ENCODE measurements at places on chromosomes 1 and 21.

GRCh38 chr1:112435448-112435847, 39.4 kb downstream of the CTTNBP2NL start:
- no peak for DNase-seq

- no peak for DNase-seq
These were observed 316 bp downstream of the AP4B1 start for GRCh38 chr1:113904293-113904673.

DNA sequence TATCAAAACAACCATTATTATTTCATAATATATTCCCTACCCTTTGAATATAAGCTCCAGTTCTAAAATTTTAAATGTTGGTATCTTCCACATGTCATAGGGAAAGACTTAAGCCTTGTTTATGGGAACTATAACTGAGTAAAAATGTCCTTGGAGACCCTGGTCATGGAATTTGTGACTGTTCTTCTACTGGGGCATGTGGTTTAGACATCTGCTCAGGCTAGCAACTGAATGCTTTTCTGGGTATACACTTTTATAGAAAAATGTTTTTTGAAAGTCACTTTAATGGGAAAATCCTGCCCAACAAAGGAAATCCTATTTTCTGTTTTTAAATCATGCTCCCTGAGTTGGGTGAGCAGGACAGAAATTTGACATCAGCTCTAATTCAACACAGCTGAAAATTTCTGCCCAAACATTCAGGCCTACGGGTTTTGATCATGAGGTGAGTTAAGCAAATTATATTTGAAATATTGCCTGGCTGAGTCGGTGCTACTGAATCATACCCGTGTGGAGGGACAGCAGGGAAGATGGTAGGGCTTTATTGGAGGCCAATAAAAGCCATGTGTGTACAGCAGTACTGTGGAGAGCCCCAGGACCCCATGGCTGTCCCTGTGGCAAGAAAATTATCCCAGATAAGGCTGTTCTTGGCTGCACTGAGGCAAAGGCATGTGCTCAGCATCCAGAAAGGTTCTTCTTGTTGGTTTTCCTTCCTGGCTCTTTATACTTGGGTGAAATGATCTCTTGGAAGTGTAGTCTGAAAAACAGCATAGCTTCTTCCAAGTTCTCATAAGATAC, 391.8 kb downstream of the DISC1 start:
- no peak for DNase-seq

DNA sequence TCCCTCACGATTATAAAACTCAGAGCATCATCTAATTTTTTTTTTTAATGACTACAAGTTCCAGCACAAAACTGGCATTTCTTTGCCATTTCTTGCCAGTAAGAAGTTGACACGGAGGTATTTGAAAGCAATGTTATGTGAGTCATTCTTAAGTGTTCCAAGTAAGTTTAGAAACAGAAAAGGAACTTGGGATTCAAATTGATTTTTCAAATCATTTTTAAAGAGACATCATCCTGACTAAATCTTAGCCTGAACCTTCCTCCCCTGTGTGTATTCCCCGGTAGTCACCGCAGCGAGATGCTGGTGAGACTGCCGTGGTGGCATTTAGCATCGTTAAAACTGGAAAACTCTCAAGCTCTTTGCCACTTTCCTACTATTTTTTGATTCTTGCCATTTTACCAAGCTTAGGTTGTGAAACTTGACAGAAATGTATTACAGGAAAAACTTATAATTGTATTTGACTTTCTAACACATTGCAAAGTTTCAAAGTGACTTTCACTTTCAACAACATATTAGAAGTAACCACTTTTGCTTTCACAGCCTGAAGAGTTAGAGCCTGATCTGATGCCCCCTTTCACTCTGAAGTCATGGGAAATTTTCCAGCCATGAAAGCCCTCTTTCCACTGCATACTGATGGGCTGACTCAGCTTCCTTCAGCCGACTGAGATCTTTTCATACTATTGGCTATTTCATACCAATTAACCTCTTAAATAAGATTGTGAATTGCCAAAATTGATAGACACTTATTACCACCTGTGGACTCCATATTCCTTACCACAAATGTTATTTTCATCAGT, 61.4 kb downstream of the OLFML2B start:
- DNase-seq, result no peak

DNA sequence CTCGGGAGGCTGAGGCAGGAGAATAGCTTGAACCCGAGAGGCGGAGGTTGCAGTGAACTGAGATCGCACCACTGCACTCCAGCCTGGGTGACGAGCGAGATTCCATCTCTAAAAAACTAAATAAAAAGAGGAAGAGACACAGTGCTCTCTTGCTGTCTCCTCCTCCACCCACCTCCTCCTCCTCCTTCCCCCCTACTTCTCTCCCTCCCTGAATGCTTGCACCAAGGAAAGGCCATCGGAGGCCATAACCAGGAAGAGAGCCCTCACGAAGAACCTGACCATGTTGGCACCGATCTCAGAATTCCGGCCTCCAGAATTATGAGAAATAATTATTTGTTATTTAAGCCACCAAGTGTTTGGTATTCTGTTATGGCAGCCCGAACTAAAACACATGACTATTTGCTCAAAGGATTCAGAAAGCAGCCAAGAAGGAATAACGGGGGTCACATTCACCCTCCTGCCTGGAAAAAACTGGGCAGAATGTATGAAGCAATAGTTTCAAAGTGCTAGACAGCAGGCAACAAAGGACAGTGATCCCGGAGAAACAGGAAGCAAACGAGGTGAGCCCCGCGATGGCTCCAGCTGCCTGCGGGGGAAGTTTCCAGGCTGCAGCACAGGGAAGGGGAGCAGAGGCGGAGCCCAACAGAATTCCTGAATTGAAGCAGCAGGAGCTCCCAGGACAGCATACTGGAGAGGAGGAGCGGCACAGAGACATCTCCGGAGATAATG, 35.8 kb downstream of the LDLRAD1 start:
- no peak for DNase-seq

- no peak for DNase-seq
These were observed 676 bp upstream of the CTTNBP2NL start for GRCh38 chr1:112395256-112395820.

GRCh38 chr1:160776178-160776577, 19.8 kb upstream of the LY9 start:
- DNase-seq, result no peak

DNA sequence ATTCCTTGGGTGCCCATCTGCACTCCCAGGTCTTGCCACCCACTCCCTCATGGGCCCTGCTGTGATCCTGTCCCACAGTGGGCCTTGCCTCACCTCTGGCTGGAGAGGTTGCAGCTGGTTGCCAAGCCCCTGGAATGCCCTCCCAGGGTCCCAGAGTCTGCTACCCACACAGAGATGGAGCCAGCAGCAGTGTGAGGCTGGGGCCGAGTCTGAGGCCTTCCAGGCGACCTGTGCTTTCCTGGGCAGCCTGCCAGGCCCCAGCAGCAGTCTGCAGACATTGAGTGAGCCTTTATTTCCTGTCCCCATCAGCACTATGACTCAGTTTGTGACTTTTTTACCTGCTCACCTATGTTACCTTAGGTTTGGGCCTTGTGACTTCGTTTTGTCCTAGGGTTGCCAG, 25.0 kb upstream of the TSPAN2 start:
- no peak for DNase-seq

DNA sequence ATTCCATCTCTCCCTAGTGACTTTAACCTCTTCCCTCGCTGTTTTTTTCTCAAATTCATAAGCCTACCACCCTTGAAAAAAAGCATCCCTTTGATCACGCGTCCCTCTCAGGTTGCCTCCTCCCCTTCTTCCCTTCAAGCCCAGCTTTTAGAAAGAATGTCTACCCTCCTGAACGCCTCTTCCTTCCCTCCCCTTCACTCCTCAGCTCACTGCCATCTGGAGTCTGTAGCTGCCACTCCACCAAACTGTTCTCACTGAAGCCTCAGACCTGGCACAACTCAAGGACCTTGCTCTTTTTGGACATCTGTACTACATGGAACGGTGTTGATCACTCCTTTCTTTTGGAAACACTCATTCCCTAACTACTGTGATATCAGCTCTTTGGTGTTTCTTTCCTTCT, 80.6 kb downstream of the SLC25A24 start:
- no peak for DNase-seq

DNA sequence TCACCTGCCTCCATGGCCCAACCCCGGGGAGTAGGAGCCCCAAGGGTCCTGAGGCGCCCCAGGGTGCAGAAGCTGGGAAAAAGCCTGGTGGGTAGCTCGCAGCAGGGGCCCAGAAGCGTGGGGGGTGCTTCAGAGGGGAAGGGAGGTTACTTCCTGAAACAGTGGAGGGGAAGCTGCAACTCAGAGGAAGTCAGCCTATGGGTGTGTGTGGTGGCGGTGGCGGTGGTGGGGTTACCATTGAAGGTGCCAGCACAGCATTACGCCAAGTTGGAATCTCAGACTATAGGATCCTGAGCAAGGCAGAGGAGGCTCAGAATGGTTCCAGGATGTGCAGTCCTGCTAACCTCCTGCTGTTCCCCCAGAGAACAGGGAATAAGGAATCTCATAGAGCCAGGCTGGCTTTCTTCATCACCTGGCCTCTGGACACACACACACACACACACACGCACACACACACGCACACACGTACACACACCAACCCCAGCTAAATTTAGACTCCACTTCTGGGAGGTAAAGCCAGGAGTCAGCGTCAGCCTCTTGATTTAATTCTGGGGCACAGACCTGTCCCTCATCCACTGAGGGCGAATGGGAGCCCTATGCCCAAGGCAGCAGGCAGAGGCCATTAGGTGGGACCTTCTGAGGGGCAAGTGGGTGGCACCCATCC, 1.3 kb downstream of the DENND4B start:
- peak; percentile 69 for DNase-seq

DNA sequence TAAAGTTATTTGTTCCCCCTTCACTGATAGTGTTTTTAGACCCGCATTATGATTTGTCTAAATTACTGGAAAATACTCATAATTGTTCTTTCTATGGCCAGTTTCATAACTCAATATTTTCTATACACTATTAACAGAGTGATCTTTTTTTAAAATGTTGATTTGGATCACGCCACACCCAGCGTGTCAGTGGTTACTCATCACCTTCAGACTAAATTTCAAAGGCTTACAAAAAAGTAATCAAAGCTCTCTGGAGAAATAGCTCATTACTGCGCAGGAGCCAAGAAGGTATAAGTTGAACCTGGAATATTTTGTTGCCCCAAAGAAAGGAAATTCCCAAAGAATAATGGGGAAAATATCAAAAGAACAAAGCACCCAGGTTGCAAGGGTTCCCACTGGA, 104.9 kb downstream of the EVI5 start:
- no peak for DNase-seq

GRCh38 chr1:201220388-201220715, 29.7 kb downstream of the IGFN1 start:
- no peak for DNase-seq

DNA sequence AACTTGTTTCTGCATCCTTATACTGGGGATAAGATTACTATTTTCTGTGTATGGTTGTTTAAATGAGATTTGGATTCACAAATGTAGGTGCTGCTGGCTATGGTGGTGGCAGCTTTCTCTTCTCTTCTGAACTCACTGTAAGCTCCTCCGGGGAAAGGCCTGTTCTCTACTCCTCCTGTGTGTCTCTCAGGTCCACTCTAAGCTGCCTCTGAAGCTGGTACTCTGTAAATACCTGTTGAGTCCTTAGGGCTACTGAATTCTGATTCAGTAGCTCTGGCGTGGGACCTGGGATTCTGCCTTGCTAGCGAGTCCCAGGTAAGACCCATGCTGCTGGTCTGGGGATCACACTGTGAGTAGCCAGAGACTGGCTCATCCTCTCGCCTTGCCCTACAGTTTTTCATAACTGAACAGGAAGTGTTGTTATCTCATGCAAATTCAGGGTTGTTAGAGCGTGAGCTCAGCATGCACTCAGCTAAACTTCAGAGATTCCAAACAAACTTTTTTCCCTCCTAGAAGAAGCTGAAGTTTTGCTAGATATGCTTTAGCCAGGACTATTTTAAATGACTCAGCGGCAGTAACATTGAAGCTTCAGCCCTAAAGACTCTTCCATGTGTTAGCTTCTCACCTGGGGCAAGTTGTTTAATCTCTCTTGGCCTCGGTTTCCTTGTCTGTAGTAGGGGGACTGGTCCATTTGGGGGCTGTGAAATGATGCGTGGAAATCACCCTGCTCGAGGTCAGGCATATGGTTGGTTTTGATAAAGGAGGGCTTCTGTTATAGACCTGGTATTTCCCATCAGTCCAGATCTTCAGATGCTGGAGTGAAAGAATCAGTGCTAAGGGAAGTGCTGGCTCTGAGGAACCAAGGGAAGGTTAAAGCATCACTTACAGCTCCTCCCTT, 271.5 kb upstream of the TMEM51 start:
- DNase-seq, result peak; percentile 9

DNA sequence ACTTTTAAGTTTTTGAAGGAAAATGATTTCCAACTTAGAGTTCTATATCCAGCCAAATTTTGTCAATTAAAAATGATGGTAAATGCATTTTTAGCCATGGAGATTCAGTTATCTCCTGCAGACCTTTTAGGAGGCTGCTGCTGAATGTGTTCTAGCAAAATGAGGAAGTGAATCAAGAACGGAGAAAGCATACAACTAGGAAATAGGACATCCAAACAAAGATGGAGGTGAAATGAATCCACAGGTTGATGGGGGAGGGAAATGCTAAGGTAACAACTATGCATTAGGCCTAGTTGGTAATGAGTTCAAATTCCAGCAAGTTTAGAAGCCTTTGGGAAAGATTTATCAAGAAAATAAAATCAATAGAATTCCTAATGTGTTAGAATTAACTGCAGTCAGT, 80.5 kb downstream of the FNBP1L start:
- no peak for DNase-seq

DNA sequence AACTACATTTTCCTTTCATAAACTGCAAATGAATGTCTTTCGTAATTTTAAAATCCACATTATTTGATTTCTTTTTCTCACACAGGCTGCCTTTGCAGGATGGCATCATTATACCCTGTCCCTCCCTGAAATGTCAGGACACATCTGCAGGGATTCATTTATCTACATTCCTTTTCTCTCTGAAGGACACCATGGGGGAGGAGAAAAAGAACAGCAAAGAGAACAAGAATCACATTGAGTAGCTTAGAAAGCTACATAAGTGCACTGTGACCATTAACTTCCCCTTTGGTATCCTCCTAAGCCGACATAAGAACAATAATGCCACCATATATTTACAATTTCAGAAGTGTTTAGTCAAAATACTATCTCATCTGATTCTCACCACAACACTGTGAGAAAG, 129.5 kb downstream of the PIGK start:
- DNase-seq, result no peak

DNA sequence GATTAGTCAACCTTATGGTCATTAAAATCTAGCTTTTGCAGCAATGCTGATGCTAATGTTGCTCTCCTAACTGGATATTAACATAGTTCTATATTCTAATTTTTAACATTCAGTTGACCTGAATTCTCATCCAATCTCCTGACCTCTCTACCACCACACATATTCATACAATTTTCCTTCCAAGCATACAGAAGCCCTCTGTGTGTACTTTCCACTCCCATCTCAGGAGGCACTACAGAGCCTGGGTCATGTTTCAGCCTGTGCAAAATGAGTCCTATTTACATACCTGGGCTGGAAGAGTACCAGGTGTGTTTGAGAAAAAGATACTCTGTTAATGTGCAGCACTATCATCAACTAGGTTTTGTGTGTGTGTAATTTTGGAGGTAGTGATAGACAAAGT, 486.3 kb downstream of the NEGR1 start:
- DNase-seq, result no peak

GRCh38 chr1:159869607-159870006, 7.2 kb upstream of the VSIG8 start:
- DNase-seq, result no peak

- no peak for DNase-seq
These were observed 26.5 kb upstream of the KRTAP19-8 start for GRCh38 chr21:31064803-31065202.
